Karpas-422 (cell line): ENCODE measurements at places on chromosomes 7 and 10. TPM values are rescaled to one million over a fixed set of nuclear protein-coding genes. Genes with fewer than 3 reads are reported as not detected.
A peak's percentile ranks its signal among the peaks of the same experiment; 100 is the strongest.

The PARD3 gene
- total RNA-seq: not detected in 2 replicates

The UNCX gene
- not detected in 2 replicates for total RNA-seq

The TUBGCP2 gene
- 21.4 and 29.5 TPM in 2 replicates for total RNA-seq

The SDK1 gene
- total RNA-seq: not detected in 2 replicates

The VSTM4 gene
- not detected in 2 replicates for total RNA-seq

The HEPACAM2 gene
- total RNA-seq: 0.30 TPM in 1 of 2 replicates, not detected in the other

The ABCB1 gene
- not detected in 2 replicates for total RNA-seq

The ARMH3 gene
- 3.7 and 4.1 TPM in 2 replicates for total RNA-seq

The IKZF1 gene
- 117 and 118 TPM in 2 replicates for total RNA-seq

The MYL10 gene
- total RNA-seq: not detected in 2 replicates

The PPP2R2D gene
- total RNA-seq: 30.7 and 32.9 TPM in 2 replicates

The LMOD2 gene
- not detected in 2 replicates for total RNA-seq

The CALN1 gene
- total RNA-seq: not detected in 2 replicates

The OPN1SW gene
- not detected in 2 replicates for total RNA-seq

The RINT1 gene
- 6.9 and 9.2 TPM in 2 replicates for total RNA-seq

The GATA3 gene
- not detected in 2 replicates for total RNA-seq

The ICA1 gene
- total RNA-seq: 0.19 TPM in 1 of 2 replicates, not detected in the other

The CCL26 gene
- not detected in 2 replicates for total RNA-seq

DNA sequence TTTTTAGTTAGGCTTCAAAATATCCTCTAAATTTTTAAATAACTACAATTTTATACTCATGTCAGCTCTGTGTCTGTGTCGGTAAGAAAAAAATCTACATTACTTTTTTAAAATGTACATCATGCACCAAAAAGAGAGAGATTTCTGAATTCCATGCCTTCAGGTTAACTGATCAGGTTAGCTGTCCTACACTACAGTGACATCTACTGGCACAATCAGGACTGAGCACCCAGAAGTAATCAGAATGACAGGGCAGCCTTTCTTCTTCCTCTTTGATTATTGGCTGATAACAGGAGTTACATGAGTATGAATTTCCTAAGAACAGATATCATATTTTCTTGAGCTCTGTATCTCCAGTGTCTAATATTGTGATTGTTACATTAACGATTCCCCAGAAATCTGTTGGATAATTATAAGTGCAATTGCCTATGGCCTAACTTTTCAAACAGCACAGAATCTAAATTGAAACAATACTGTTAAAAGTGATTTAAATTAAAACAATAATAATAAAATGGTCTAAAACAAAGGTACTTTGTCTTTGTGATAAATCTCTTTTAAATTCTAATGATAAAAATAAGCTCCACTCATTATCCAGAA lies 41.8 kb upstream of the HYCC1 start:
- DNase-seq: peak; percentile 86

DNA sequence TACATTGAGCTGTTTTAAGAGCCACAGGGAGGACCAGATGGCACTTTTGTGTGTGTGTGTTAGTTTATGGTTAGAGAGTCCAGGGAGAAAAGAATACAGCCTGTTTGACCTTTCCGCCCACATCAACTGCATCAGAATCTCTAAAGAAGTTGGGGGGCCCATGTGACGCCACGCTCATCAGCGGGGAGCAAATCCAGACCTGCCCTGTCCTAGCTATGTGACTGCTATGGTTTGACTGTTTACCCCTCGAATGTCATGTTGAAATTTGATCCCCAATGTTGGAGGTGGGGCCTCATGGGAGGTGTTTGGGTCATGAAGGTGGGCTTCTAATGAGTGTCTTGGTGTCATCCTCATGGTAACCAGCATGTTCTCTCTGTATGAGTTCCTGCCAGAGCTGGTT lies 128.0 kb downstream of the ADRA2A start:
- peak; percentile 22 for DNase-seq

GRCh38 chr7:30065746-30066145 lies 37.5 kb downstream of the PLEKHA8 start:
- DNase-seq: no peak

DNA sequence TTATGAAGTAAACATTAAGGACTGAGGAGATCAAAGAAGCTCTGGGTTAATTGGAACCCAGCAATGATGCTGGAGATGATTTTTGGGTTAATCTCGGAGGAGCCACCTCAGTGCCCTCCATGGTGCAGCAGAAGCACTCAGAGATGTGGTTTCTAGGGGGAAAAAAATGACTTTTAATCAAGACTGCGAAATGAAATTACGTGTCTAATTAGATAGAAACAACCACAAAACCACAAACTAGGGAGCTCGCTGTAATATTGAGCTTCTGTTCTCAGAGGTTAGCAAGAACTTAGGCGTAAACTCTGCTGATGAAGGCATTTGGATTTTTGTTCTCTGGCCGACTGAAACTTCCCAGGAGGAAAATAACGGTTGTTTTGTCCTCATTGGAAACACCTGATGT lies 319.0 kb downstream of the GRID1 start:
- no peak for DNase-seq

DNA sequence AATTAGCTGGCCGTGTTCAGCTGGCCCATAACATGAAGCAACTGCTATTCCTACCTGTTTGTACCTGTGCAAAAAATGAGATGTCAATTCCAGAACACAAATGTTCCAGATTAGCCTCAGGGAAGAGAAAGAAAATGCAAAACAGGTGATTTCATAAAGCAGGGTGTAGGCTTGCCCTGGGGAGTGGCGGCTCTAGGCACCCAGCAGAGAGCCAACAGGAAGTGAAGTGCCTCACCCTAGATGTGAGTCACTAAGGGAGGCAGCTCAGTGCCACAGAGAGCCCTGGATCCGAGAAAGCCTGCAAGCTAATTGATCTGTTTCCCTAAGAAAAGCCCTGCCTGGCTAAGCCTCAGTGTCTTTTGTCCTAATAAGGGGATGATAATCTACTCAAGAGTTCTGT lies 240.0 kb downstream of the ARHGAP21 start:
- DNase-seq: no peak

DNA sequence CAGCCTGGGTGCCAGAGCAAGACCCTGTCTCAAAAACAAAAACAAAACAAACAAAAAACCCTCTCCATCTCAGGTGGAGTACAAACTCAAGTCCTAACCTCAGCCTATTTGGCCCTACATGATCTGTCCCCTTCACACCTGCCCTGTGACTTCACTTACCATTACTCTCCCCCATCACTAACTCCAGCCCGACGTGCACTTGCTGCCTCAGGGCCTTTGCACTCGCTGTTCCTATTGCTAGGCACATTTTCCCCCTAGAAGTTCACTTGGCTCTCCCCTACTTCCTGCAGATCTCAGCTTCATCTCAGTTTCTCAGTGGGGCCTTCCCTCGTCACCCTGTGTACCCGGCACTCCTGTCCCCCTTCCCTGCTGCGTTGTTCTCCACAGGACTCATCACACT lies 8.5 kb upstream of the LRMDA start:
- DNase-seq: no peak

- DNase-seq: no peak
Measured at GRCh38 chr7:46072722-46073121, 151.7 kb upstream of the IGFBP3 start.

- no peak for DNase-seq
Measured at GRCh38 chr7:67620216-67620933, 623.7 kb downstream of the TYW1 start.

GRCh38 chr7:435630-436366 lies 83.8 kb downstream of the PDGFA start:
- DNase-seq: no peak

GRCh38 chr7:67056683-67057082 lies 60.0 kb downstream of the TYW1 start:
- DNase-seq: no peak

GRCh38 chr7:86844608-86845007 lies 200.9 kb downstream of the GRM3 start:
- DNase-seq: no peak

DNA sequence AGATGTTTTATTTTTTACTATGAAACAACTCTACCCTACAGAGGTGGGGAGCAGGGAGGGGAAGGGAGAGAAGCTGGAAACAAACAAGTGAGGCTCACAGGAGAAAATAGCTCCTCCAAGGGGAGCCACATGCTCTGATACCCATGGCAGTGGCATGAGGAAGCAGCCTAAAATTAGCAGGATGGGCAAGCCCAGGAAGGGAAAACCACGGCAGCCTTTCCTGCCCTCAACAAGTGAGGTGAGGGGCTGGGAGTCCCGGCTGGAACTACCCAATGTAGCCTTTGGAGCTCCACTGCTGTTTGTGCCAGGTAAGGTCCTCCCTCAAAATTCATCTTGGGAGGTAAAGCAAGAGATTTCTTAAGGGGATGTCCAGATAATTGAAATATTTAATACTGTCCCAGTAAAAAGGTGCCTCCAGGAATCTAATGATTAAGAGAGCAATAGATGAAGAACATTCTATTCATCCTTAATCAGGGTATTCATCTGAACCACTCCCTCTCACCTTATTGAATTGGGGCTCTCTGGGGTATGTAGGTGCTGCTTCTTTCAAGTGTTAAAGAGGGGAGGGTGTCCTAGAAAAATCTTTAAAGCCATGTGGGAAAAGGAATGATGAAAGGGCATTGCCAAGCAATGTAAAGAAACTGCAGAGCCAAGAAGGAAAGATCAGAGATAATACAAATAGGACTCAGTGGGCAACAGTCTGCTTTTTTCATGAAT lies 12.8 kb upstream of the HERC4 start:
- no peak for DNase-seq

- no peak for DNase-seq
Measured at GRCh38 chr7:71286336-71286735, 154.4 kb downstream of the GALNT17 start.

- DNase-seq: no peak
Measured at GRCh38 chr7:1675673-1676549, 5.8 kb downstream of the ELFN1 start.

- DNase-seq: no peak
Measured at GRCh38 chr10:100724531-100725027, 20.8 kb upstream of the PAX2 start.

DNA sequence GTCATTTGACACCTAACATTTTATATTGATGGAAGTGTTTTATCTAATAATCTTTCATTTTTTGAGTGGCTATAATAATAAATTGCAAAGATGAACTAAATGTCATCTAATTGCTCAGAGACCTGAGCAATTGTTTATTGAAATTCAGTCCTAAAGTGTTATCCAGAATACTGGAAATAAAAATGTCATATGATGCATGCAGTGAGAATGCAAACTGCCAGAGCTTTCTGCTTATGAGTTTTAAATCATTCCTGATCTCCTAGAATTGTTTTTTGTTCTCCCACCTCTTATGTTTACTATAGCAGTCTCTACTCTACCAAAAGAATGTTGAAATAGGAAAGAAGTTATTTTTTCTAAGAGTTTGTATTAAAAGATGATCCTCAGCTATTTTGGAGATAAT lies 116.7 kb downstream of the FOXP2 start:
- DNase-seq: no peak

DNA sequence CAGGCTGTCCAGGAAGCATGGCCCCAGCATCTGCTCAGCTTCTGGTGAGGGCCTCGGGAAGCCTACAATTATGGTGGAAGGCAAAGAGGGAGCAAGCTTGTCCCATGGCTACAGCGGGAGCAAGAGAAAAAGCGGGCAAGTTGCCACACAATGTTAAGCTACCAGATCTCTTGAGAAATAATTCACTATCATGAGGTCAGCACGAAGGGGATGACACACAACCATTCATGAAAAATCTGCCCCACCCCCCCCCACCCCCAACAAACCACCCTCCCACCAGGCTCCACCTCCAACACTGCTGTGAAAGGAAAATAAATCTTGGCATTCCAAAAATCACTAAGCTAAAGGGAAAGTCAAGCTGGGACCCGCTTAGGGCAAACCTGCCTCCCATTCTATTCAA lies 545.8 kb upstream of the NRP1 start:
- no peak for DNase-seq

- DNase-seq: no peak
Measured at GRCh38 chr7:146892151-146892550, 775.5 kb downstream of the CNTNAP2 start.

GRCh38 chr7:69373171-69374043 lies 224.9 kb upstream of the AUTS2 start:
- DNase-seq: peak; percentile 52

DNA sequence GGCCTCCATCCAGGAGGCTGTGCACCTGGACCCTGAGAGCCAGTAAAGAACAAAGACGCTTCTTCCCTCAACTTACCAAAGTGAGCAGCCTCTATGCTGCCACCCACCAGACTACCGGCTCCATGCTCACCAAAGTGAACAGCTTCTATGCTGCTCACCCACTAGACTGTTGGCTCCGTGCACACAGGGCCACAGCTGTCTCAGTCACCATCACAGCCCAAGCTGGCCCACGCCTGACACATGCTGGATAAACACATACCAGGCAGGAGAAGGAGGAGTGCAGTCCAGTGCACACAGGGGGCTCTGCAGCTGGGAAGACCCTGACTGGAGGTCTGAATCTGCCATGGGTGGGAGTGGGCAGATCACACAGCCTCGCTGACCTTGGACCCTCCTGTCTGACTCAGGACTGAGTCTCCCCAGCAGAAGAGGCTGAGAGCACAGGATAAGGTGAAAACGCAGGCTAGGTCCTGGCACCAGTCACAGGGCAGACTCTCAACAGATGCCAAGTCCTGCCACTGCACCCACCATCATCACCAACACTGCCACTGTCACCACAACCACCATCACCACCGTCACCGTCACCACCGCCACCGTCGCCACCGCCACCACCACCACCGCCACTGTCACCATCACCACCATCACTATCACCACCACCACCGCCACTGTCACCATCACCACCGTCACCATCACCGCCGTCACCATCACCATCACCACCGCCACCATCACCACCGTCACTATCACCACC lies 130.9 kb downstream of the MAD1L1 start:
- no peak for DNase-seq

GRCh38 chr10:3099291-3100092 lies 32.1 kb downstream of the PFKP start:
- DNase-seq: no peak

GRCh38 chr7:135481598-135481979 lies 28.3 kb downstream of the CNOT4 start:
- DNase-seq: no peak

DNA sequence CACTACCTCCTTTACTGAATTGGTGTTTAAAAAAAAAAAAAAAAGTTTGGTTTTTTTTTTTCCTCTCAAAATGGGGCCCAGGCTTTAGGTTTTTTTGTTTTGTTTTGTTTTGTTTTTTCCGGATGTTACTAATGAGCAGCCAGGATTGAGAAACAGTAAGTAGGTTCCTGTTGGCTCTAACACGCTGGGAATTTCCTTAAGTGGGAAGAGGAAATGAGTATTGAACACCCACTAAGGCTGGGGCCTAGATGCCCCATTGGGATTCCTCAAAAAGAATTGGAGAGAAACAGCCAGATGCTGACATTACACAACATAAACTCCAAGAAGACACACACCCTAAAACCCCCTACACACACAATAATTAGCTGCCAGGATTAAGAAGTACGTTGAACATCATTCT lies 102.2 kb upstream of the NANOS1 start:
- DNase-seq: no peak
